ENCODE measurements at places on chromosomes 11 and 22.

DNA sequence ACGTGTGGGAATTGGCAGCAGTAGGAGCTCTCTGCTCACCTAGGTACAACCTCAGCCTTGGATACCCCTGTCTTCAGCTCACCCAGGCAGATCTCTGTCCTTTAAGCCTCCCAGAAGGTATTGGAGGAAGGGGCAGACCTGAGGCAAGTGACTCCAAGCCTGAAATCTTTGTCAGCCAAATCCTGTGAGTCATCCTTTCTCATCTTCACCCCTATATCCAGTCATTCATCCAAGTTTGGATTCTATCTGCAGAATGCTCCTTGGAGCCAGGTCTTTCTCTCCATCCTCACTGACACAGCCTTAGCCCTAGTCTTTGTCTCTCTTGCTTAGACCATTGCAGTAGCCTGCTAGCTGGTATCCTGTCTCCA is 10.4 kb upstream of the THY1 start:
- DNase-seq, result no peak

DNA sequence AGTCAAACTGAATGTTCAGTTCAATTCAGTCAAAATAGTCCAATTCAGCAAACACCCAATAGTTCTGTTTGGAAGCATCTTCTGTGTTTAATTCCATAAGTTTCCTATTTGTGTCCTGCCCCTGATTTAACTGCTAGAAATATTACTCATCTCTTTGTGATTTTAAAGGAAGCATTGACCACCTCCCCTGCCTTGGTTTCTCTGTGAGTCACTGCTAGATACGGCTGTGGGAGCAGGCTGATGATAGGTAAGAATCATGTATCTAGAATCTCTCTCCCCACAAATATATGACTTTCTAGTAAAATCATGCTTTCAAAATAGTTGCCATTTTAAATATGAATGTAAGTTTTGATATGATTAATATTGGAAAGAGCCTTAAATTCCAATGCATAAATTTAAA is 888.5 kb downstream of the NTM start:
- no peak for DNase-seq

DNA sequence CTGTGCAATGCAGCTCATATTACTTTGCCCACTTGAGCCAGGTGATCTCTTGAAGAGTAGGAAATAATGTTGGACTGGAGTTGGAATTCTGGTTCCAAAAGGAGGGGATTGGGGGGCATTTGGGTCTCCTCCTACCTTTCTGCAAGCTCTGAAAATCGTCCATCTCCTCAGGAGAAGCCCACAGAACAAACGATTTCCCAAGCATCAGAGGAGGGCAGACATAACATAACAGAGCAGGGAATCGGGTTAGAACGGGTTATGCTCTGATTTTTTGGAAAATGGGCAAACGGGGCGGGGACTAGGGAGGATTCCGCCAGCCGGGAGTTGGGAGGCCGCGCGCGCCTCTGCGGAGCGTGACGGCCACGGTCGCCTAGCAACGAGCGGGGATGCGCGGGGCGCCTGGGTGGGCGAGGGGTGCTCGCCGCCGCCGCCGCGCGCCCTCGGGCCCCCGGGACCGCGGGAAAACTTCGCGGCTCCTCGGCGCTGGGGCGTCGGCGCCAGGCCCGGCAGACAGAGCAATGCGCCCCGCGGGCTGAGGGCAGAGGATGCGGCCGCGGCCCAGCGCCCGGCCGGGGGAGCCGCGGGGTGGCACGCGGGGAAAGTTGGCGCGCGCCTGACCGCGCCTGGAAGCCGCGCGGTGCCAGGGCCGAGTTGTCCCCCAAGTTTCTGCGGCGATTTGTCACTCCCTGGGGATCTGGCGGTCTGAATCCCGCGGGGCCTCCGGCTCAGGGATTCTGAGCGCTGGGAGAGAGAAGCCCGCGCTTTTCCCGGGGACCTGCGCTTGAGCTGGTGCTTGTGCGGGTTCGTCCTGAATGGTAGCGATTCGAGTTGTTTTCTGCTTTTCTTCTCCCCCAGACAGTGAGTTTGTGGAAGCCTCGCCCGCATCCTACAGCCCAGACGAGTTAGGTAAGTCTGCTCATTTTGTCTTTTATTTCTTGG is 27.8 kb upstream of the AMOTL1 start:
- DNase-seq, result no peak

DNA sequence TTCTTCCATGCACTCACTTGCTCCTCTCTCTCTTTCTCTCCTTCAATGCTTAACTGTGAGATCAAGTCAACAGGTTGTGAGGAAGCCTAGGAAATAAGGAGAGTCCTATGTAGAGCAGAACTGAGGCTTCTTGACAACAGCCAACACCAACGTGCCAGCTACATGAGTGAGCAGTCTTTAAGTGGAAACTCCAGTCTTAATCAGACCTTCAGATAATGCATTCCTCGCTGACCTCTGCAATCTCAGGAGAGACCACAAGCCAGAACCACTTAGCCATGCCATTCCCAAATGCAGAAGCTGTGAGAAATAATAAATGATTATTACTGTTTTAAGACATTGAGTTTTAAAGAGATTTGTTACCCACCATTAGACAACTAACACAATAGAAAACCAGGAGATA is 6.1 kb upstream of the TEAD1 start:
- no peak for DNase-seq

- no peak for DNase-seq
Observed at GRCh38 chr11:65398362-65398910, 12.0 kb downstream of the FRMD8 start.

GRCh38 chr11:72081821-72082453 is 1.3 kb downstream of the LRRC51 start:
- DNase-seq, result no peak

- DNase-seq, result no peak
Observed at GRCh38 chr22:28911777-28912669, 28.7 kb downstream of the ZNRF3 start.

GRCh38 chr11:27356624-27357222 is 6.3 kb downstream of the CCDC34 start:
- no peak for DNase-seq

All from stimulated activated CD8-positive, alpha-beta memory T cell treated with anti-CD3 and anti-CD28 coated beads, Interleukin-15, amount 100 ng/mL, for 48 hours (primary cell).